Effector memory CD4-positive, alpha-beta T cell (primary cell): ENCODE measurements at places on chromosomes 13 and 19.

GRCh38 chr13:92896842-92897241 is 329.8 kb upstream of the GPC6 start:
- no peak for DNase-seq
- no peaks in the 10 kb centered on the region for H3K4me1 ChIP-seq
- no peaks in the 10 kb centered on the region for H3K27me3 ChIP-seq
- no peak overlapping the region for H3K4me3 ChIP-seq
- no peak overlapping the region for H3K27ac ChIP-seq

- no peak for DNase-seq
These were observed 10.6 kb downstream of the FZR1 start for GRCh38 chr19:3516675-3517207.

DNA sequence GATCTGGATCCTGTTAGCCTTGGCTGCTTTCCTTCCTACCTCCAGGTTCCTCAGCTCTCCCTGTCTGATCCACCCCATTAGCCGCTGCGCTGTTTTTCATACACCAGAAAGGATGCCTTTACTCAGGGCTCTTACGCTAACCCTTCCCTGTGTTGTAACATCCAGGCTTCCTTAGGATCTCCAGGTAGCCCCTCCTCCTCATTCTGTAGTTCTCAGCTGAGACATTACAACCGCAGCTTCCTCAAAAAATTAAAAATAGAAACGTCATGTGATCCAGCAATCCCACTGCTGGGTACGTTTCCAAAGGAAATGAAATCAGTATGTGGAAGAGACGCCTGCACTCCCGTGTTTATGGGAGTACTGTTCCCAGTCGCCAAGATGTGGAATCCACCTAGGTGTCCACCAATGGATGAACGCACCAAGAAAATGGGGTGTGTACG is 18.4 kb upstream of the MYADM start:
- no peak overlapping the region for H3K4me3 ChIP-seq
- peaks cover 2% of the 10 kb centered on the region for H3K4me1 ChIP-seq
- no peak for DNase-seq
- H3K36me3 ChIP-seq: no peaks in the 10 kb centered on the region
- no peak overlapping the region for H3K27ac ChIP-seq

DNA sequence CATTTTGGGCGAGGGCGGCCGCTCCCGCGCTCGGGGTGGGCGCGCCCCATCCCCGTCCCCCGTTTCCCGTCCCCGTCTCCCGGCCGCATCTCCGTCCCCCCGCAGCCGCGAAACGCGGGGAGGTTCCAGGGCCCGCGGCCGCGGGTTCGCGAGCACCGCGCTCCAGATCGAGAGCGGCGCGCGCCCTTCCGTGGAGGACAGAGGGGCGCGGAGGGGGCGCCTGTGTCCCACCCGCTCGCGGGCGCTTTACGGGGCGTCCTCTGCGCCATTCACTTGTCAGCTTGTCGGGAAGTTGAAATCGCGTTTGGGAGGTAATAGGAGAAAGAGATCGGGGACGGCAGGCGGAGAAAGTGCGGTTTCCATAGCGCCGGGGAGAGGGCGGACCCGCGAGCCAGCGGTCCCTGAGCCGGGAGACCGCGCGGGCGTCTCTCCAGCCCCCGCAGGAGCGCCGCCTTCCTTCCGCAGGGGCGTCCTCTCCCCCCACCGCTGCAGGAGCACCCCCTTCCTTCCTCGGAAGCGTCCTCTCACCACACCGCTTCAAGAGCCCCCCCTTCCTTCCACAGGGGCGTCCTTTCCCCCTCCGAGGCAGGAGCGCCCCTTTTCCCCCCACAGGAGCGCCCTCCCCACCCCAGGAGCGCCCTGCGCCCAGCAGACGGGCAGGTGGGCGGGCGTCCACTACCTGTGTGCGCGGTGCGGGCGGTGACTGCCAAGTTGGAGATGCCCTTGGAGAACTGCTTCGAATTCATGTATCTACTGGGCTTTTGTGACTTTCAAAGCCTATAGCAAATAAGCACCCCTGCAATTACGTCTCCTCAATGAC is 962 bp upstream of the IRS2 start:
- no peak for DNase-seq
- no peaks in the 10 kb centered on the region for H3K36me3 ChIP-seq
- H3K27me3 ChIP-seq: no peaks in the 10 kb centered on the region
- H3K27ac ChIP-seq: peak overlapping the region; percentile 65
- peaks cover 5% of the 10 kb centered on the region for H3K4me1 ChIP-seq

DNA sequence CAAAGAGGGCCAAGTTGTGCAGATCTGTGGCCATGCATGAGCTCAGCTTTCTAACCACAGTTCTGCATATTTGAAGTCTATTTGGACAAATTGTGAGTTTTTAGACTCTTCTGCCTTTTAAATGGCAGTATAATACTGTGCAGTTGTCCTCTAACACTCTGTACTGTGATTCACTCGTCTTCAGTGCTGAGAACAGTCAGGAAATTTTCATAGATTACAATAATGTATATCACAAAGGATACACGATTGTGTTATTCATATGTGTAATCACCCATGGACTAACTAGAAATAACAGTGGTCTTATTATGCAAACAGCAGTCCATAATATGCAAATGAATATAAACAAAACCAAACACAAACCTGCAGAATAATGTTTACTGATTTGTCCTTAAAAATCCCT is 259.1 kb downstream of the PCDH9 start:
- no peaks in the 10 kb centered on the region for H3K36me3 ChIP-seq
- DNase-seq: no peak
- no peak overlapping the region for H3K27ac ChIP-seq
- H3K27me3 ChIP-seq: no peaks in the 10 kb centered on the region
- no peak overlapping the region for H3K4me3 ChIP-seq

DNA sequence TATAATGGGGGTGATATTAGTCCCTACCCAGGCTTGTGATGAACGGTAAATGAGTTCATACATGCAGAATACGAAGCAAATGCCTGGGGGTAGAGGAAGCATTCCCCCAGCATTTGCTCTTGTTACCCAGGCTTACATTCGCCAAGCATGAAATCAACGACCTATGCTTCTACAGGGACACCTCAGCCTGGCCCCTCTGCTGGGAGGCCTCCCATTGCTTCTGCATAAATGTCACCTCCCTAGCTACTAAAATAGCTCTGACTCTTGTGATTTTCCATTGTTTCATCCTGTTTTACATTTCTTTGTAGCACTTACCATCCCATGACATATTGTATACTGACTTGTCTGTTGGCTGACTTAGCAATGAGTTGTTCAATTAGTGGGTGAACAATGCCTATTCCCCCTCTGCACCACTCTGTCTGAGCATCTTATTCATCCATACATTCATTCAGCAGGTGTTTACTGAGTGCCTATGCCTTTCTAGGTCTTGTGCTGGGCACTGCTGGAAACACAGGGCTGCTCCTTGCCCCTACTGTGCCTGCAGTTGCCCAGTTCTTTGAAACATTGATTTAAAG is 47.0 kb downstream of the SPTBN4 start:
- no peak overlapping the region for H3K27ac ChIP-seq
- no peak overlapping the region for H3K4me3 ChIP-seq
- no peak for DNase-seq
- peaks cover 5% of the 10 kb centered on the region for H3K4me1 ChIP-seq
- peaks cover 5% of the 10 kb centered on the region for H3K27me3 ChIP-seq

GRCh38 chr13:114130131-114130836 is 2.1 kb downstream of the RASA3 start:
- peak overlapping the region; percentile 83 for H3K27ac ChIP-seq
- no peak for DNase-seq
- H3K36me3 ChIP-seq: peaks cover 16% of the 10 kb centered on the region
- peak overlapping the region; percentile 99 for H3K4me3 ChIP-seq
- peaks cover 62% of the 10 kb centered on the region for H3K4me1 ChIP-seq

DNA sequence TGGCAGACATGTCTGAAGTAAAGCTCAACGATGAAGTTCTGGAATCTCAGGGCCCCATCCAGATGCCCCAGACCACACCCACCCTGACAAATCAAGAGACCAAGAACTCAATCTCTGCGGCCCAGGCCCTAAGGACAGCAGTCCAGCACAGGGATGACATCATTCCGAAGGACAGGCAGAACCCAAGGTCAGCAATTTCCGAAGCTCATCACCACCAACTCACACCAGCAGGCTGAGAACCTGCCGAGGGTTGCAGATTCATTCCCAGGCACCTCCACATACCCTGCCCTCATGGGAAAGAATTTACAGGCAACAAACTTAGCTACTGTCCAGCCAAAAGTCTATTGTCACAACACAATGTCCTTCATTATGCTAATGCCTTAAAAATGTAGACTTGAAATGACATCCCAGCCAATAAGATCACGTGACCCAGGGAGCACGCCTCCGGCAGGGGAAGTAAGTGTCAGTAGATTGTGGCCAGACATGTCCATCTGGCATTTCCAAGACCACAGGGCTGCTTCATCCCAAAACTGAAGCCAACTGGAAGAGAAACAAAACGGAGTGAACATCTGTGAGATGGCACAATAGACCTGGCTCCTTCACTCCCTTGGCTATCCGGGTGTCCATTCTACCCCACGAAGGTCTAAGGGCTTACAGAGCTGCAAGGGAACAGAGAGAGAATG is 98.8 kb downstream of the CRYL1 start:
- no peak for DNase-seq
- H3K4me1 ChIP-seq: no peaks in the 10 kb centered on the region
- no peak overlapping the region for H3K27ac ChIP-seq
- H3K4me3 ChIP-seq: no peak overlapping the region
- H3K36me3 ChIP-seq: no peaks in the 10 kb centered on the region
- no peaks in the 10 kb centered on the region for H3K27me3 ChIP-seq

DNA sequence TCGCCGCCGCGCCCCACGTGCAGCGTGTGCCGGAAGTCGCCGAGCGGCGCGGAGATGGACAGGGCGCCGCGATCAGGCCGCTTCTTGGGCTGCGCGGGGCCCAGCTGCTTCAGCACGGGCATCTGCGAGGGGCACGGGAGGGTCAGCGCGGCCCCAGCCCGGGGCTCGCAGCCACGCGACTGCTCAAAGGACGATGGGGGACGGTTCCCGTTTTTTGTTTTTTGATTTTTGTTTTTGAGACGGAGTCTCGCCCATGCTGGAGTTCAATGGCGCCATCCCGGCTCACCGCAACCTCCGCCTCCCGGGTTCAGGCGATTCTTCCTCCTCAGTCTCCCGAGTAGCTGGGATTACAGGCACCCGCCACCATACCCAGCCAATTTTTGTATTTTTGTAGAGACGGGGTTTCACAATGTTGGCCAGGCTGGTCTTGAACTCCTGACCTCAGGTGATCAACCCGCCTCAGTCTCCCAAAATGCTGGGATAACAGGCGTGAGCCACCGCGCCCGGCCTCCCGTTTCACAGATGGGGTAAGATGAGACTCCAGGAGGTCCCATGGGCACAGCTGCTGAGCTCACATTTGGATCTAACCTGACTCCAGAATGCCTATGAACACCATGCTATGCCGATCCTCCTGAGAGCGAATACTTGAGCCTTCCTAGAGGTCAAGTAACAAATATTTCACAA is 2.0 kb upstream of the LENG9 start:
- peaks cover 6% of the 10 kb centered on the region for H3K27me3 ChIP-seq
- peaks cover 10% of the 10 kb centered on the region for H3K36me3 ChIP-seq
- H3K4me1 ChIP-seq: peaks cover 25% of the 10 kb centered on the region
- no peak overlapping the region for H3K4me3 ChIP-seq

GRCh38 chr19:55389386-55390317 is 3.9 kb downstream of the RPL28 start:
- H3K36me3 ChIP-seq: peaks cover 47% of the 10 kb centered on the region
- no peak overlapping the region for H3K27ac ChIP-seq
- no peak for DNase-seq
- H3K27me3 ChIP-seq: no peaks in the 10 kb centered on the region

- no peak overlapping the region for H3K27ac ChIP-seq
- no peak for DNase-seq
- no peaks in the 10 kb centered on the region for H3K4me1 ChIP-seq
- H3K27me3 ChIP-seq: no peaks in the 10 kb centered on the region
- no peak overlapping the region for H3K4me3 ChIP-seq
These were observed 197.5 kb downstream of the NBEA start for GRCh38 chr13:35139591-35139990.

GRCh38 chr19:43820098-43820883 is 6.8 kb upstream of the ZNF283 start:
- peak overlapping the region; percentile 56 for H3K4me3 ChIP-seq
- H3K36me3 ChIP-seq: no peaks in the 10 kb centered on the region
- no peak for DNase-seq
- no peak overlapping the region for H3K27ac ChIP-seq
- H3K4me1 ChIP-seq: peaks cover 8% of the 10 kb centered on the region
- H3K27me3 ChIP-seq: peaks cover 7% of the 10 kb centered on the region

DNA sequence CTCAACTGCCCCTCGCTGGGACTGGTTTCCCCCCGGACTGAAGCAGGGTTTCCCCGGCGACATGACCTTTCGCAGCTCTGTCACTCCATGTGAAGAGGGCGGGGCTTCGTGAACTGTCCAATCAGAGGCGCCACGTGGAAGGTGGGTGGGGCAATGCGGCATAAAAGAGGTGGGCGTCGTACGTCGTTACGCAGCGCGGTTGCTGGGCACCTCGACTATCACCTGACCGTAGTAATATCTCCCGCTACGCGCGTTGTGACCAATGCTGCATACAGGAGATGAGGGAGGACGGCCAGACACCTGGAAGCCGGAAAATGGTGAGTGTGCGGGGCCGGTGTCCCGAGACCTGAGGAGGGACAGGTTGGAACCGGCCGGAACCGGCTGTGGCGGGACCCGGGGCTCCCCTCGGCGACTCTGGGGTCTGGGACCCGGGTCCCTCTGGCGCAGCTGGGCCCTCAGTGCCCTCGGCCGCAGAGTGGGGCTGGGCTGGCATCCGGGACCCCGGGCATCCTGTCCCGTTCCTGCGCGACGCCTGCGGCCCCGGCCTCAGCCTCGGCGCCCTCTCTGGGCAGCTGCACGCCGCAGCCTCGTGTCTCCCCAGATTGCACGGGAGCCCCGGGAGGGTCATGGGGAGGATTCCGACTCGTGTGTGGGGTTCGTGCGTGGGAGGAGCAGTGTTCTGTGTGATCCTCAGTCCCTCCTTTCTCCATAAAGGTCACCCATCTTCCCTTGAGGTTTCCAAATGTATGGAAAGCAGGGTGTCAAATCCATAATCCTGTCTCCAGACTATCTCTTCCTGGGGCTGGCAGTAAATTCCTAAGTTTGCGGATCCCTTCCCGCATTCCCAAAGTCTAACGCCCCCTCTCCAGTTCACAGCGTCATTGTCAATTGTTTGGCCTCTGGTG is 32.2 kb downstream of the ZNF136 start:
- peaks cover 9% of the 10 kb centered on the region for H3K36me3 ChIP-seq
- peaks cover 2% of the 10 kb centered on the region for H3K4me1 ChIP-seq
- no peak overlapping the region for H3K27ac ChIP-seq
- no peaks in the 10 kb centered on the region for H3K27me3 ChIP-seq
- DNase-seq: peak; percentile 47

GRCh38 chr19:54653181-54653809 is 9.5 kb upstream of the LILRB4 start:
- no peaks in the 10 kb centered on the region for H3K4me1 ChIP-seq
- no peak overlapping the region for H3K27ac ChIP-seq
- H3K27me3 ChIP-seq: no peaks in the 10 kb centered on the region
- H3K36me3 ChIP-seq: no peaks in the 10 kb centered on the region
- no peak overlapping the region for H3K4me3 ChIP-seq

DNA sequence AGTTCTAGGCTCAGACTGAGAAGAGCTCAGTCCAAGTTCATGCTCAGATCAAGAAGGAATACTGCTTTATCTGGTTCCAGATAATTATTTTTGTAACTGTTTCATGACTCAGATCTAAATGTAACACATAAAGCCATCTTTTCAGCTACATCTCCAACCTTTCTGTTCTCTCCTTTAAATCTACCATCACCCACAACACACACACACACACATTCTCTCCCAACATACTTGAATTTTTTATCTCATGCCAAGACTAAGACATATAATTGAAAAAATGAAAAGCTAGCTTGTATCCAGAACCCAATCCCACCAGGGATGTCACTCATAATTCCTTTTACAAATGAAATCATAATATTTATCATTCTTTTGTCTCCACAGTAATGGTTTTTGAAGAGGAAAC is 7.6 kb downstream of the KATNAL1 start:
- DNase-seq: no peak
- H3K4me1 ChIP-seq: no peaks in the 10 kb centered on the region
- no peak overlapping the region for H3K4me3 ChIP-seq
- H3K27ac ChIP-seq: no peak overlapping the region
- no peaks in the 10 kb centered on the region for H3K27me3 ChIP-seq
